Stimulated activated CD8-positive, alpha-beta memory T cell treated with anti-CD3 and anti-CD28 coated beads, Interleukin-4, amount 100 ng/mL, for 4 hours (primary cell): ENCODE measurements at places on chromosomes 12 and 14.

DNA sequence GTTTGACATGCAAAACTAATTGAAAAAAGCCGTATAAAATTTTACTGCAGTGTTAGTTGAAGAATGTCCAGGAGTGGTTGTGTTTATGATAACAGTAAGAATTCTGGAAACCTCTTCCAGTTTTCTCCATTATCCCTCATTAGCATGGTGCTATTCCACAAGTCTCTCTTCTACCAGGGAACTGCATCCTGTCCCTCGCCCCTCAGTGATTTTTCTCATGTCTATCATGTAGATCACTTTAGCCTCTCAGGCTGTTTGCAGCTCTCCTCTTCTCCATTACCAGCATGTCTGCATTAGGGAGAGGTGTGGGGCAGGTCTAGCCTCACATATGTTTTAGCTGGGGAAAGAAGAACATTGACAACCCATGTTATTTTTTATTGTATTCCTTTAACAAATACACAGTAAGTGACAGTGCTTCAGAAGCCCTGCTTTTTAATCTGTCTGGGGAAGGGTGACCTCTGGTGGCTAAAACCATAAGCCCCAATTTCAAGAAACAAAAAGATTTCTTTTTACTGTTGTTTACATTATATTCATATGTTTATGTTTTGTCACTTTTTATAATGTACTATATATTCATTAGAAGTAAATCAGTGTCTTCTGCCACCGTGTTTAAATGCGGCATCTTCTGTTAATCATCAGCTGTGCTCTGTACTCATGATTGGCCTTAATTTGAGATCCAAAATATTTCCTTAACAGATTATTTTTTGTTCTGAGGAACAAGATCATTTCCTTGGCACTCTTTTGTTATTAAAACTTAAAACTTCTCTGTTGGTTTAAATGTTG lies 70.7 kb downstream of the RASSF8 start:
- no peak for DNase-seq

DNA sequence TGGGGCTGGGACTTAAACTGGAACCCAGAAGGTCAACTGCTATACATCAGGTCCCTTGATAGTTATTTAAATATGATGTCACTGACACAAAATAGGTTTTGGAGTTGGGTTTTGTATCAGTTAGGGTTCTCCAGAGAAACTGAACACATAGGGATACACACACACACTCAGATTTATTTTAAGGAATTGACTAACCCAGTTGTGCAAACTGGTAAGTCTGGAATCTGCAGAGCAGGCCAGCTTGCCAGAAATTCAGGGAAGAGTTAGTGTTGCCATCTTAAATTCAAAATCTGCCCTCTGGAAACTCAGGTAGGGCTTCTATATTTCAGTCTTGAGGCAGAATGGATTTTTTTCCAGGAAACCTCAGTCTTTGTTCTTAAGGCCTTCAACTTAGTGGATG lies 36.9 kb downstream of the MAPK1IP1L start:
- no peak for DNase-seq

- DNase-seq = no peak
These were observed 2.0 kb downstream of the TMTC1 start for GRCh38 chr12:29781705-29782266.

- DNase-seq = no peak
These were observed 61.3 kb downstream of the NOS1 start for GRCh38 chr12:117300174-117300573.

GRCh38 chr12:46149905-46150304 lies 118.9 kb downstream of the SLC38A1 start:
- DNase-seq = no peak

- DNase-seq = no peak
These were observed 17.1 kb upstream of the TSPAN11 start for GRCh38 chr12:30909349-30910037.

GRCh38 chr14:34875031-34875922 lies at the start of gene BAZ1A:
TSS of gene BAZ1A (minus strand) at chr14:34875360. CDS start at chr14:34874604, 756 bp downstream.
- DNase-seq = peak; percentile 7

GRCh38 chr14:105082703-105083102 lies 17.5 kb upstream of the GPR132 start:
- DNase-seq = no peak

- DNase-seq = no peak
These were observed 34.4 kb downstream of the WBP11 start for GRCh38 chr12:14768823-14769405.

- DNase-seq = no peak
These were observed 1.4 kb downstream of the TNS2 start for GRCh38 chr12:53051058-53051880.

GRCh38 chr12:52195065-52195730 lies 3.4 kb upstream of the KRT80 start:
- no peak for DNase-seq

- no peak for DNase-seq
These were observed 73.3 kb downstream of the NCOR2 start for GRCh38 chr12:124493809-124494750.

GRCh38 chr12:78146365-78146772 lies 315.7 kb downstream of the NAV3 start:
- no peak for DNase-seq

DNA sequence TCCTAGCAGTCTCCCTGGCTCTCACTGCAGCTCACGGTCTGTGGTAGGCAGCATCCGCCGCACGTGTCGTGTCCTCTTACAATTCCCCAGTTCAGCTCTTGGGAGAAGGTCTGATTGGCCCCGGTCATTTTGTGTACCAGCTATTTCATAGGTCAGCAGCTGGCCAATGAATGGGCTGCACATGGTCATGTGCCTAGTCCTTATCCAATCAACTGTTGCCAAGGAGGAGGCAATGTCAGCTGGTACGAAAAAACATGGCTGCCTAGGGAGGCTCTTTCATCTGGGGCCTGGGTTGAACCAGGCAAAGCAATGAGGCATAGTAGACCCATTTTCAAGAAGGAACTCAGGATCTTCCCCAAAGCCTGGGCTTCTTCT lies 46.1 kb downstream of the RNFT2 start:
- no peak for DNase-seq
